ENCODE measurements at places on chromosomes 13 and 19.

DNA sequence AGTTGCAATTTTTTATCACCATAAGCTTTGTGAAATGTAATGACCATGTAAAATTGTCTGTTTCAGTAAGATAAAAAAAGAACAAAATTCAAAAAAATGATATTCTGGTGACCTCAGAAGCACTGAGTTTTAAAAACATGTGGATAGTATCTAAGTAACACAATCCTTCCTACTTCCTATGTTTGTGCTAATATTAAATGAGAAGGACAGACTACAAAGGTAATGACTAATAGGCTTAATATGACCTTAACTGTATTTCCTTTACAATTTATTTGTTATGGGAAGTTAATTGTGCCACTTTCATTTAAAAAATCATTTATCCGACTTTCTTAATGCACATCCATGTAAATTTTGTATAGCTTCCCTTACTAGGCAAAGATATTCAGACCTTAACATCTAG is 1030.4 kb upstream of the ATXN8OS start:
- DNase-seq: no peak

DNA sequence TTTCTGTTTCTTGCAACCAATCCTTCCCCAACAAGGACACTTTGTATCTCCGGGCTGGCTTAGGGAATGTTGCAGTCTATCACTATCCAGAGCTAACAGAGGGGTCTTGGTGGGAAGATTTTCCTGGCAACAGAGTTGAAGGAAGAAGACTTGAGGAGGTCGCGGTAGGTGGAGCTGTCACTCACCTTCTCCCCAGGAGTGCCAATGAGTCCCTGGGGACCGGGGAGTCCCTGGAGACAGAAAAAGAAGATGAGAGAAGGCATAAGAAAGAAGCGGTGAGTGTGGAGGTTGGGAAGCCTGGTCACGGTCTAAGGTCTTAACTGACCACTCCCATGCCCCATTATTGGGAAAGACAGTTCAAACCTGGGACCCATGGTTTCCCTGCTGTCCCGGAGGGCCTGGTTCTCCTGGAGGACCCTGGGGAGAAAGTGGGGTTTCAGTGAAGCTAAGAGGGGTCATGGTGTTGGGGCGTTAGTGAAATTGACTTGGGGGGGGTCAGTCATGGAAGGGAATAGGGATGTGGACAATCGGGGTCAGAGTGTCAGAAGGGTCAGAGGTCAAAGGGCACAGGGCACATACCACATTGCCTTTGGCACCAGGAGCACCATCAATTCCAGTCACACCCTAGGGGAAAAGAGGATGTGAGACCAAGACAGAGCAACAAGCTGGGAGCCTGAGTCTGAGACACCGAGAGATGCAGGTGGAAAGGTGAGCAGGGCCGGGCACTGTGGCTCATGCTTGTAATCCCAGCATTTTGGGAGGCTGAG is 18.7 kb downstream of the COL5A3 start:
- DNase-seq: no peak

- no peak for DNase-seq
Observed at GRCh38 chr19:28558783-28559182, 654.2 kb downstream of the UQCRFS1 start.

- no peak for DNase-seq
Observed at GRCh38 chr19:18861235-18861634, 29.5 kb downstream of the UPF1 start.

GRCh38 chr19:15220833-15221232 is 11.4 kb downstream of the EPHX3 start:
- DNase-seq: no peak

GRCh38 chr13:36154567-36155291 is 23.5 kb upstream of the DCLK1 start:
- no peak for DNase-seq

GRCh38 chr19:39182174-39182505 is 14.6 kb upstream of the NCCRP1 start:
- DNase-seq: no peak

- no peak for DNase-seq
Observed at GRCh38 chr13:112489199-112489598, 98.8 kb downstream of the TUBGCP3 start.

- DNase-seq: no peak
Observed at GRCh38 chr13:32048816-32049215, 17.2 kb downstream of the FRY start.

- no peak for DNase-seq
Observed at GRCh38 chr13:90880790-90881189, 466.7 kb upstream of the MIR17HG start.

- no peak for DNase-seq
Observed at GRCh38 chr19:48310227-48310626, 15.1 kb upstream of the EMP3 start.

DNA sequence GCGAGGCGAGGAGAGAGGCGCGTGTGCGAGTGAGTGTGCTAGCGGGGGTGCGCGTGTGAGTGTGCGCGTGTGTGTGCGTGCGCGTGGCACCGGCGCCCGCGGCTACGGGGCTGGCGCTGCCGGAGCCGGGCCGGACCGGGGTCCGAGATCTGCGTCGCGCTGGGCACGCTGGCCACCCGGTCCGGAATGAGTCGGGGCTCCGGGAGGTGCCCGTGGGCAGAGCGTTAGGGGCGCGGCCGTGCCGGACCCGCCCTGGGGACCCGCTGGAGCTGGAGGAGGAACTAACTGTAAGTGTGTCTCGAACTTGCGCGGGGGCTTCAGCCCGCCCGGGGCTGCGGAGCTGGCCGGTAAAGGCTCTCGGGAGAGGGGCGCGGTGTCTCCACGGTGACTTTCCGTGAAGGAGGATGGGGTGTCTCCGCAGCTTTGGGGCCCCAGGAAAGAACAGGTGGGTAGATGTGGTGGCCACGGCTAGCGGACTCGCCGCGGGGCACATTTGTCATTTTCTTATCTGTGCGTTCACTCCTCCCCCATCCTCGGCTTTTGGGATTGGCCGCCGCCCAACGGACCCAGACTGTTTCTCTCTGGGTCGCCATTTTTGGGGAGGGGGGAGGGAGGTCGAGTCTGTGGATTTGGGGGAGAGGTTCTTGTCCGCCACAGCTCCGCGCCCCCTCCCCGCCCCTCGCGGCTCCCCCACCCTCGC is 10.1 kb upstream of the SOX1 start:
- no peak for DNase-seq

DNA sequence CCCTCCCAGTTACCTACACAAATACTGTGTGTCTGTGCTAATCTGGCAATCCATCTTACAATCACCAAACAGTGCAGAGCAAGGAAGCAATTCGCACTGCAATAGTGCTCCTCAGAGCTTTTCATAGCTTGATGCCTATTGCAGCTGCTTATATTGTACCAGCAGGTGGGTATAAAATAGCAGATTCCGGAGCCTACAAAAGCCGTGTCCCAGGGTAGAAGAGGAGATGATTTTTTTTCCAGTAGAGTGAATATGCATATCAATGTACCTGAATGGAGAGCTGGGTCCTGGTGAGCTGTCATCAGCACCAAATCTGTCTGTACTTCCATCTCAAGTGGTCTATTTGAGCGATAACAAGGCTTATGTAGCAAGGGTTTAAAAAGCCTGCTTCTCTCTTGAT is 668.4 kb downstream of the DIAPH3 start:
- no peak for DNase-seq

DNA sequence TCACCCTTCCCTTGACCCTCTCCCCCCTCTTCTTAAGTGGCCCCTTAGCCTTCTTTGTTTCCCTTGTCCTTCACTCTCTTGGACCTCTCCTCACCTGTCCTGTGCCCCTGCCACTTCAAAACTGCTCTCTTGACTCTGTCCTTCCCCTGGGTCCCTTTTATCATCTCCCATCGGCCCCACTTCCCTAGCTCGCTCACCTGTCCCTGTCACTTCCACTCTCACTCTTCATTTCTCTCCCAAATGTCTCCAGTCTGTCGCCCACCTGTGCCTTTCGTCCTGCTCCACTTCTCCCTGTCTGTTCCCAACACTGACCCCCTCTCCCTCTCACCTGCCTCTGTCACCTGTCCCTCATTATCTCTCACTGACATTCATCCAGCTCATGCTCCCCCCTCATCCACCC is 699 bp downstream of the IFNL1 start:
- DNase-seq: no peak

- no peak for DNase-seq
Observed at GRCh38 chr19:13870873-13871272, 6.1 kb upstream of the NANOS3 start.

DNA sequence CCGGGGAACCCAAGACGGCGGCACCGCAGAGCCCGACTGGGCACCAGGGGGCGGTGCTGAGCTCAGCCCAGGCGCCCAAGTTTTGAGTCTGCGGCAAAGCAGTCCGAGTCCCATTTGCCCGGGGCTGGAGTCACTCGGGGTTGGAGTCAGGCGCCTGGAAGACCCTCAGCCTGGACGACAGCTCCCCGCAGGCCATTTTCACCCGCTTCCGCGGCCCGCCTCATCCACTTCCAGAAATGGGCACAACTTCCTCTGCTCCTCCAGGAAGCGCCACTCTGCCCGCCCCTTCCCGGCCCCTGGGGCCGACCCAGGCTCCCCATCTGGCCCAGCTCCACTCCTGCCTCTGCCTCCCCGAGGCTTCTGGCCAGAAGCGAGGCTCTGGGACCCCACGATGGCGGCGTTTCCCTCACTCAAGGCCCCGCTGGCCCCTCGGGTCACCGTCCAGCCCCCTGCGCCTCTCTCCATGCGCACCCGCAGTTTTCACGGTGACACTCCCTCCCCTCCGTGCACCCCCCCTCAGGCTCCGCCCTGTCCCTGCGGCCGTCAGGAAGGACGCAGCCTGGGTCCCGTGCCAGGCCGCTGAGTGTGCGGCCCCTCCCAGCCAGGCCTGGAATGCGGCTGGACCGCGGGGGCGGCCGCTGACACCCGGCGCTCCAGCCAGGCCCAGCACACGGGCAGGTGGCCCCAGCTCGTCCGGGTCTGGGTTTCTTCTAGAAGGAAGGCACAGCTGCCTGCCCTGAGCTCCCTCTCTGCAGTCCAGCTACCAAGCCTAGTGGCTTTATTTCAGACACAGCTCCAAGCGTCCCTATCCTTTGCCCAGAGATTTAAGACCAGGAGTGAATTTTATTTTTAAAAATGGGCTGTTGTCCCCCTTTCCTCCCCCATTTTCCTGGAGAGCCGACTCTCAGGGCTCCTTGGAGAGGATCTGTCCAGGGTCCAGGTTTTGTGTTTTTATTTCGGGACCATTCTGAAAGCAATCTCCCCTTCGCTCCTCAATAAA is 4.7 kb downstream of the SERTAD1 start:
- peak; percentile 83 for DNase-seq

- no peak for DNase-seq
Observed at GRCh38 chr19:39465956-39466747, 14.5 kb upstream of the TIMM50 start.

- no peak for DNase-seq
Observed at GRCh38 chr13:30204564-30204963, 102.8 kb downstream of the KATNAL1 start.

DNA sequence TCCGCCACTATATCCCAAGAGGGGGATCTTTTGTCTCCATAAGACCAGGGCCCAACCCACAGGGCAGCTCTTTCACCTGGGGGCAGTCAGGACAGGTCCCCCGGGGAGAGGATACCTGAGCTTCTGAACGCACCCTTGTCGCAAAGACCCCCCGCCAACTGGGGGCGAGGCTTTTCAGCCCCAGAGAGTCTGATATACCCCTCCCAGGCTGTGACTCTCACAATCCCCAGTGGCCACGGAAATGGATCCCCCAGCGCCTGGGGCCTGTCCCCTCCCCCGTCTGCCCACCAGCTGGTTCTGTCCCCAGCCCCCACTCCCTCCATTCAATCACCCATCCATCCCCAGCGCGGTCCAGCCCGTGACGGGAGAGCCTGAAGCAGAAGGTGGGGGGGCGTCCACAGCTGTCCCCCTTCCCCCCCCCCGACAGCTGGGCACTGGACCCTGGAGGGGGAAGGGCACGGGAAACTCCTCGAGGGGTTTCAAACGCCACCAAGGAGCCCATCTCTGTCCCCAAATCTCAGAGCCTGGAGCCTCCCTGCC is 823 bp downstream of the DOCK6 start:
- DNase-seq: no peak

- DNase-seq: no peak
Observed at GRCh38 chr13:51034906-51035305, 76.2 kb downstream of the C13orf42 start.

GRCh38 chr19:31260171-31260933 is 88.9 kb downstream of the TSHZ3 start:
- no peak for DNase-seq

GRCh38 chr19:28502879-28503734 is 709.8 kb downstream of the UQCRFS1 start:
- DNase-seq: no peak

DNA sequence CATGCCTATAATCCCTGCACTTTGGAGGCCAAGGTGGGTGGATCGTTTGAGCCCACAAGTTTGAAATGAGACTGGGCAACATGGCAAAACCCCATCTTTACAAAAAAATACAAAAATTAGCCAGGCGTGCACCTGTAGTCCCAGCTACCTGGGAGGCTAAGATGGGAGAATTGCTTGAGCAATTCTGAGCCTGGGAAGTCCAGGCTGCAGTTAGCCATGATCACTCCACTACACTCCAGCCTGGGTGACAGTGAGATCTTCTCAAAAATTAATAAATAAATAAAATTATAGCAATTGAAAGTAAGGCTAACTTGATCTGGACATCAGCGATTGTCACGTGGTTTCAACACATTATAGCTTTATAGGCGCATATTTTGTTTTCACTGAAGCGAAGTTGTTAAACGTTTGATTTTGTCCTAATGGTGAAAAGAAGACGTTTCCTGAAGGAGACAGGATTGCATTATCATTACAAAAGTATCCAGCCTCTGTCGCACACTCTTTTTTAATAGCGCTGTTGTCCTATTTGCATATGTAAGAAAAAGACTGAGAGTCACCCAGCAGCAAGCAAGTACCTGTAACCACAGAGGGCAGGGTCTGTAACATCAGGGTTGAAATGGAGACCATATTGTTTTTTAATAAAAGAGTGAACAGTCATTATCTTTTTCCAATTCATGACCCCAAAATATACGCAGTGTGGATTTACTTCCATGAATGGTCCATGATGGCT is 335.7 kb downstream of the DCT start:
- DNase-seq: no peak

- no peak for DNase-seq
Observed at GRCh38 chr19:46724468-46724867, 7.6 kb upstream of the PRKD2 start.

DNA sequence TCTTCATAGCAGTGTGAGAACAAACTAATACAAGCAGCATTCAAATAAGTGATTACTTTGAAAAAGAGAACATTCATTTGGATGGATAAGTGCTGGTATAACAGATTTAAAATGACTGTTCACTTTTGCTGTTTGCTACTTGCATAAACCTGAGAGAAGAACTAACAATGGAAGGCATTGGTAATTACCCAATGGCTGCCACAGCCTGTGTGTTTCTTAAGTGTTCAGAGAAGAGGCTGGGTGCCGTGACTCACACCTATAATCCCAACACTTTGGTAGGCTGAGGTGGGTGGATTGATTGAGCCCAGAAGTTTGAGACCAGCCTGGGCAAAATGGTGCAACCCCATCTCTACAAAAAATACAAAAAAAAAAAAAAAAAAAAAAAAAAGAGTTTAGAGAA is 4.9 kb upstream of the TEX26 start:
- no peak for DNase-seq

- no peak for DNase-seq
Observed at GRCh38 chr19:34432797-34433196, 4.6 kb downstream of the UBA2 start.

- no peak for DNase-seq
Observed at GRCh38 chr19:27833031-27833430, 1379.9 kb downstream of the UQCRFS1 start.
